Activated CD8-positive, alpha-beta memory T cell treated with anti-CD3 and anti-CD28 coated beads for 1 hour (primary cell): ENCODE measurements at places on chromosomes 13 and 19.

- DNase-seq = no peak
Measured at GRCh38 chr19:2361246-2362045, 1.4 kb downstream of the TMPRSS9 start.

- no peak for DNase-seq
Measured at GRCh38 chr19:31908080-31908479, 437.3 kb upstream of the ZNF507 start.

DNA sequence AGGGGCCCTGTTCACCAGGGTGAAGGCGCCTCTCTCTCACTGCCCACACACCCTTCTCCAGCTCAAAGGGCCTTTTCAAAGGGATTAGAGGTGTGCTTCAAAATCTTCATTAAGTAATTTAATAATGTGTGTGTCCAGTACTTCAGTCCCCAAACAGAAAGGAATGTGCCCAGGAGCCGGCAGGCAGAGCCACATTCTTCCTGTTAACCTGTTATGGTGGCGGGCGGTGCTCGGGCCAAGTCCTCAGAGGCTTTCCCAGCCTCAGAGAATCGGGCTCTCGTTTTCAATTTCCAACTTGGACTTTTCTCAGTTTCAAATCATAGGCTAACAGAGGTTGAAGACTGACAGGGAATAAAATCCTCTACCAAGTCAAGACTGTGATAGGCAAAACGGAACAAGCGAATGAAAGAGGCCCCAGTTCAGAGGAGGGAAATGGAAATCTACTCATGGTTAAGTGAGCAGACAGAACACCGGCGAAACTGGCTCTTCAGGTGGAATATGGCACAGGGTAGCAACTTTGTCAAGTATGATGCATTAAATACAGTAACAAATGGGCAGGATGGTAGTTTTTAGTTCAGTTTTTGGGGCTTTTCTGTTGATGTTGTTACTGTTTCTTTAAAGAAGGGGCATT lies 68.6 kb downstream of the FOXO1 start:
- DNase-seq = no peak

DNA sequence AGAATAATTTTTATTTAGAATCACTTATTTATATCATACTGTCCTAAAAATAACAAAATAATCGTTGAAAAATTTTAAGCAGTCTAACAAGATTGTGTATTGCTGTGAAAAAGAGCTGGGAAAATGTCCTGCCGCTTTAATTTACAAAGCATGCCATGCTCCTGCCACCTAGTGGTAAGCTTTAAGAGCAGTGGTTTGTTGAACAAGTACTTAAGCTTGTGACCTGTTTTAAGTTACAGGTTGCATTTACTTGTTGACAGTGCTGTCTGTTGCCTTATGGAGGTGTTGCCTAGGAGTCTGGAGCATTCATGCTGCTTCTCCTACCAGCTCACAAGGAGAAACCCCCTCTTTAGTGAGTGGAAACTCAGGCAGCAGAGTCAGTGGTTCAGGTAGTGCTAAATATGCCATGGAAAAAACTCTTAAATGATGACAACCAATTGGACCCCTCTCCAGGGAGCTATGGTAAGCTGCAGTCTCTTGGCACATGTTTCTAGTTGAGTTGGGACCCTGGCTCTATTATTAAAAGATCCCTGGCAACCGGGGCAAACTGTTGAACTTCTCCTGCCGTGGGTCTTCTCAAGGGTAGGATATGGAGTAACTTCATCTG lies 68.4 kb downstream of the SPATA13 start:
- no peak for DNase-seq

- DNase-seq = no peak
Measured at GRCh38 chr13:43021926-43022670, 1.3 kb upstream of the DNAJC15 start.

GRCh38 chr19:18161636-18162002 lies 8.7 kb downstream of the PIK3R2 start:
- no peak for DNase-seq
